ENCODE measurements at places on chromosomes 11 and 22.

DNA sequence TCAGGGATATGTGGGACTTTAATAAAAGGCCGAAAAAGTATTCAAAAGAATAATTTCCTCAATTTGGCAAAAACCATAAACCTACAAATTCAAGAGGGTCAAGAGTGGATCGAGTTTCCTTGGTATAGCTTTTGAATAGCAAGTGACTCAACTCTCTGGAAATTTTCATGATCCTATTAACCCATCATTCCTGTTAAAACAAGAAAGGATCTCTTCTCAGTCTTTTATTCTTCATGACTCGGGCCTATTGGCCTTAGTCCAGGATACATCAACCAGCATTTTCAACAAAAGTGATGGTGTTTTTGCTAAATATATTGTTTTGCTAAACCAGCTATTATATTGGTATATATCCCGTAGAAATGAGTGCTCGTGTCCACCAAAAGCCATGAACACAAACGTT is 110.3 kb downstream of the ATXN10 start:
- DNase-seq = no peak

DNA sequence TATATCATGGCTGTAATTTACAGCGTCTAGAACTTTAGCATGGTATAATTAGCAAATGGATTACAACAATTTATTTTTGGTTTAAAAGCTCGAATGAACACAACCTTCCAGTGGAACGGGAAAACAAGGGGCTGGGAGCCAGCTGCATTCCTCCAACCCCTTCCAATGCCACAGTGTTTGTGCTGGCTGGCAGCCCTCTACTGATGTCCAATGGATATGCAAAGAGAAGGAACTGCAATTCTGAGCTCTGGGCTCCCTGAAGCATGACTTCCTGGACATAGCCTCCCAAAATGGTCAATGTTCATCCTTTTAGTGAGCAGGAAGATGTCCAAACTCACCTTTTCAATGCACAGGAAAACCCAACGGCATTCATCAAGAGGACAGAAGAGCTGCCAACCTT is 288.3 kb downstream of the TENM4 start:
- DNase-seq = no peak

- DNase-seq = no peak
Observed at GRCh38 chr22:21989049-21989448, 6.5 kb upstream of the TOP3B start.

- DNase-seq = no peak
Observed at GRCh38 chr22:21650823-21651520, 8.9 kb downstream of the SDF2L1 start.

DNA sequence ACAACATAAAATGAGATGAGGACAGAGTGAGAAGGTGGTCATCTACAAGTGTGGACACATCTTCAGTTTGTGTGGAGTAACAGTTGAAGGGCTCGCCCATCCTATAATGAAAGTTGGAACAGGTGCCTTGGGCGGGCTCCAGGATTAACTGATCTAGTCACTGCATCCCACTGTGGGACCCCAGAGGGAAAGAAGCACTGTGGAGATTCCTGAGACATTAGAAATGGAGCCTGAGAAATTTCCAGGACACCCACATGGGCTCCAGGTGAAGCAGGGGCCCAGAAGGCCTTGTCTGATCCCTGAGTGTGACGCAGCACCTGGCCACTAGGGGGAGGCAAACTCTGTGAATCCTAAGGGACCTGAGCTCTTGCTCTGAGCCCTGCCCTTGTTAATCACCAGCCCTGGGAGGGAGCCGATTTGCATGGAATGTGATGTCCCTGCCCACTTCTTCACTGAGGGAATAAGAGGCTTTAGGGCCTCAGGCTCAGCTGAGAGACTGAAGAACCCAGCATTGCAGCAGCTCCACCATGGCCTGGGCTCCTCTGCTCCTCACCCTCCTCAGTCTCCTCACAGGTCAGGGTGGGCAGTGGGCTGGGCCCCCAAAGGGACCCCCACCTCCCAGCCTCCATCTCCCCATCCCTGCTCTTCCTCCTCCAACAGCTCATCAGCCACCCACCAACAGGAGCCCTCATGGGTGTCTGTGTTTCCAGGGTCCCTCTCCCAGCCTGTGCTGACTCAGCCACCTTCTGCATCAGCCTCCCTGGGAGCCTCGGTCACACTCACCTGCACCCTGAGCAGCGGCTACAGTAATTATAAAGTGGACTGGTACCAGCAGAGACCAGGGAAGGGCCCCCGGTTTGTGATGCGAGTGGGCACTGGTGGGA is 98.4 kb downstream of the VPREB1 start:
- peak; percentile 84 for DNase-seq

GRCh38 chr11:96486890-96487611 is 97.2 kb downstream of the JRKL start:
- DNase-seq = no peak

DNA sequence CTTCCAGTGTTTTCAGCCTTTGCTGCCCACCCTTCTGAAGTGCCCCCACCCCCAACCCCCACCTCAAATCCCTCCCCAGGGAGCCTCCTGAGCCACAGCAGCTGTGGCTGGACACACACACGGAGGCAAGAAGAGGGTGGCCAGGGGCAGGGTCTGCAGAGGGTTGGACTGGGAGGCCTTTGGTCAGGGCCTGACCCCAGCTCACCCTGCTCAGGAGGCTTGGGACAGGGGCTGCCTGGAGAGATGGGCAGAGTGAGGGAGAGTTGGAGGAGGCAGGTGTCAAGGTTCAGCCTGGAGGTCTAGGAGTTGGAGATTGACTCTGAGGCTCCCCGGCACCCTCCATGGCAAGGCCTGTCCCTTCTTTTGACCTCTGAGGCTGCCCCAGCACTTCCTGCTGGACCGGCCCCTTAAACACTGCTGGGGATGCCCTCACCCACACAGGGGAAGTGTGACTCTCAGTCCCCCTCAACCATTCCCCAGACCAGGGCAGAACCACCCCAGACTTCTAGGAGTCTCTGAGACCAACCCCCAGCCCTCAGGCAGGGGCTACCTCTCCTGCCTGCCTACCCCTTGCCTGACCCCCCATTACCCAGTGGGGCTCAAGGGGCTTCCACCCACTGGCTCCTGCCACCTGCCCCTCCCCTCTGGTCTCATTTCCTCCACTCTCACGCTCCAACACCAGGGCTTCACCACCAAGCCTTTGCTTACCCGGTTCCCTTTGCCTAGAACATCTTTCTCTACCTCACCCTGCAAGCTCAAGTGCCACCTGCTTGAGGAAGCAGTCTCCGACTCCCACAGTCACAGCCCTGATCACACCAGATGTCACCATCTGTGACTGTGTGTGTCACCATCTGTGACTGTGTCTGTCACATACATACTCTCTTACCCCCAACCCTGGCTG is 8.6 kb downstream of the ARAP1 start:
- DNase-seq = no peak

DNA sequence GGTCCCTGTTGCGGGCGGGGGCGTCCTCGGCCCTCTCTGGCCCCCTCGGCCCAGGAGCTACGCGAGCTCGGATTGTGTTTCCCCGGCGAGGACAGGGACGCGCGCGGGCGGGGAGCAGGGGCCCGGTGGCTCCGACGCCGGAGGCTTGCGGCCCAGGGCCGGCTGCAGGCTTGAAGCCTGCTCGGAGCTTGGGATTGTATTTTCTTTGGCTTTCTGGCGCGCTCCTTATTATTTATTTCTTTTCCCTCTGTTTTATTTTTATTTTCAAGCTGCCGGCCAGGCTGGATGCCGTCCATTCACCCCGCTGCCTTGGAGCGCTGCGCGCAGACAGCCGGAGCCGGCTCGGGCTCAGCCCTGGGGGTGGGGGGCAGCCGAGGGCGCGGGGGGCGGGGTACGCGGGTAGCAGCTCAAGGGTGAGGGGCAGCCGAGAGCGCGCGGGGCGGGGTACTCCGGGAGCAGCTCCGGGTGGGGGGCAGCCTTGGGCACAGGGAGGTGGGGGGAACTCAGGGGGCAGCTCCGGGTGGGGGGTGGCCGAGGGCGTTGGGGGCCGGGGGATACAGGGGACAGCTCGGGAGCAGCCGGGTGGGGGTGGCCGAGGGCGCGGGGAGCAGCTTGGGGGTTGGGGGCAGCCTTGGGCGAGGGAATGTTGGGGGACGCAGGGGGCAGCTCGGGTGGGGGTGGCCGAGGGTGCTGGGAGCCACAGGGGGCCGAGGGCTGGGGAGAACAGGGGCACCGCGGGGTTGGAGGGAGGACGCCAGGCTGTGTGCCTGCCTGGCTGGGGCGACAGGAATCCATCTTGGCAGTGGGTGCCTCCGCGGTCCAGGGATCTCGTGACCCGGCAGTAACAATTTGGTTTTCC is 42.7 kb downstream of the KCNJ1 start:
- no peak for DNase-seq

DNA sequence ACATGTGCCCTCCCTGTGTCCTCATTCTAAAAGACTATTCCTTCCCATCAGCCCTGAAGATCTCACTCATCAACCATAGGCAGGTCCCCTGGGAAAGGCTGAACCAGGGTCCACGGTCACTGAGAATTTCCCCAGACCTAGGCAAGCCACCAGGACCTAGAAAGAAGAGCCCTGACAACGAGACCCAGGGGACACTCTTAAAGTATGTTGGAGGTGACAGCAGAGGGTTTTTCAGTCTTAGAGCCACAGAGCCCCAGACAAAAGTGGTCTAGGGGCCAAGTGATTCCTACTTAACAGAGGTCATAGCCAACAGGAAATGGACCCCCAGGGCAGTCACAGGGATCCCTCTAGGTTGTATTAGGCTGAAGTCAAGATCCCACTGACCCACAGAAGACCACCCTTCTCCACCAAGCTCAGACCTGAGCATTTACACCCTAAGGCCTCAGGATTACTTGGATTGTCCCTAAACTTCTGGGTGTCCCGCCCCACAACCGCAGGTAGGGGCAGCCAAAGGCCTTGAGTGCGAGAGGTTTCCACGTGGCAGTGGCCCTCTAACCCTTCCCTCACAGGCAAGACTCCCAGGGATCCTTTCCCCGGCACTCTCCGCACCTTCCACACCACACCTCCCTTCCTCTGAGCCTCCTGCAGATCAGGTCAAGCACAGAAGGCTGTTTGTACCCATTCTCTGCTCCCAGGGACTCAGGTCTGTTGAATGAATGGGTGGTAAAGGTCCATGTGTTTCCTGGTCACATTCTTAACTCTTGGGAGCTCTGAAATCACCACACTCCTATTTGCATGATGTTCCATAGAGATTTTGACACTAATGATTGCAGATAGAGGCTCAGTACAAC is 12.3 kb downstream of the POU2AF1 start:
- no peak for DNase-seq

GRCh38 chr11:72041364-72042063 is 38.8 kb downstream of the NUMA1 start:
- DNase-seq = peak; percentile 44

DNA sequence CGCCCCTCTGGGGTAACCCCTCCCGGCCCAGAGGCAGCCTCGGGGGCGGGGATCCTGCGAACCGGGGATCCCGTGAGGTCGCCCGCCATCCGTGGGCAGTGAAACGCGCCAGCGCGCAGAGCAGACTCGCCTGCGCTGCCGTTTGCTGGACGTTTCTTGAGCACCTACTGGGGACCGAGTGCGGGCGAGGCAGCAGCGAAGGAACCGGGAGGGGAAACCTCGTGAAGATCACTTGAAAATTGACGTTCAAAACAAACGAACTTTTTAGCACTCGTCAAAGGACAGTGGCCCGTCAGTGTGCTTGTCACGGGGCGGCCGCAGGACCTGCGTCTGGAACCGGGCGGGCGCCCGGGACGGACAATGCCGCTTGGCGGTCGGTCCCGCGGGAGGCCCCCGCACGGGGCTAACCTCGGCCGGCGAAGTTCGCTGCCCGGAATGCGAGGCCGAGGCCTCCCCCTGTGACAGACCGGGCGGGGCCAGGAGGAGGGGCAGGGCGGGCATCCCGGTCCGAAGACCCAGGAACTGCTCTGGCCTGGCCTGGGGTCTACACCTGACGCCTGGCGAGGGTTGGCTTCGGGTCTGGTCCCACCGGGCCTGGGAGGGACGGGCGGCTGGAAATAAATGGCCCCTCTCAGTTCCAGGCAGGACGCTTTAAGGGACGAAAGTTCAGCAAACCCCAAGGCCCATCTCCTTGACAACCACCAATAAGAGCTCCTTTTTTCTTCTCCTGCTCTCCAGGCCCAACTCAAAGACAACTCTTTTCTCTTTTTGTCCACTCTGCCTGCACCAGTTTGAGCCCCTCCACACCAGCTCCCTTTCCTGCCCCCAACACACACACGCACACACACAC is 723 bp upstream of the SCUBE1 start:
- DNase-seq = no peak

- DNase-seq = peak; percentile 72
Observed at GRCh38 chr22:45632791-45633515, 38.7 kb upstream of the ATXN10 start.

- DNase-seq = no peak
Observed at GRCh38 chr11:119179342-119179741, 5.9 kb upstream of the NHERF4 start.

GRCh38 chr22:20957102-20957682 is 9.9 kb upstream of the AIFM3 start:
- no peak for DNase-seq

- no peak for DNase-seq
Observed at GRCh38 chr11:78717041-78717440, 142.4 kb upstream of the NARS2 start.

DNA sequence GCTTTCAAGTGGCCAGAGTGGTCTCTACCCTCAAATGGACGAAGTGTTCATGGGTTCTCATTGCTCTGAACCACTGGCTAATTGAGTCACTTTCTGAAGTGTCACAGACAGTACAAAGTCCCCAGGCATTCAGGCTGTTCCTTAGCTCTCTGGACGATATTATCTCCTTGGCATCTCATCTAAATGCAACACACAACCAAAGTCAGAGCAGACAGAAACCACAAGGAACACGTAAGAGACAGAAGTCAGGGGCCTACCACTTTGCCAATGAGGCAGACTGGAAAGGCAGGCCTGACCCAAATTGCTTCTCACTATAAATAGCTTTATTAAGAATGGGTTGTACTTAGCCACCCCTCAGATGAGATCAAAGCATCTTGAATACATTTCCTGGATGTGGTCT is 29.0 kb upstream of the LDLRAD3 start:
- DNase-seq = no peak

DNA sequence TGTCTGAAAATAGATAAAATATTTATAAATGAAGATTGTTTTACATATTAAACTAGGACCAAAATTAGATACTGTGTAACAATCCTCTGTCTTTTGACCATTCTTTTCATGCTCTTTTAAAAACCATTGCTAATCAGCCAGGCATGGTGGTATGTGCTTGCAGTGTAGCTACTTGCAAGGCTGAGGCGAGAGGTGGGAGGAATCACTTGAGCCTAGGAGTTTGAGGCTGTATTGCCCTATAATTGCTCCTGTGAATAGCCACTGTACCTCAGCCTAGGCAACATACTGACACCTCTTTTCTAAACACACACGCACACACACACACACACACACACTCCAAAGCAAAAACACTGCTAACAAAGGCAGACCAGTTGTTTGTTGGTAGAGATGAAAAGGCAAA is 259.2 kb downstream of the JRKL start:
- no peak for DNase-seq
